ENCODE measurements at places on chromosomes 2 and 18. TPM values are rescaled to one million over a fixed set of nuclear protein-coding genes. Genes with fewer than 3 reads are reported as not detected.

DNA sequence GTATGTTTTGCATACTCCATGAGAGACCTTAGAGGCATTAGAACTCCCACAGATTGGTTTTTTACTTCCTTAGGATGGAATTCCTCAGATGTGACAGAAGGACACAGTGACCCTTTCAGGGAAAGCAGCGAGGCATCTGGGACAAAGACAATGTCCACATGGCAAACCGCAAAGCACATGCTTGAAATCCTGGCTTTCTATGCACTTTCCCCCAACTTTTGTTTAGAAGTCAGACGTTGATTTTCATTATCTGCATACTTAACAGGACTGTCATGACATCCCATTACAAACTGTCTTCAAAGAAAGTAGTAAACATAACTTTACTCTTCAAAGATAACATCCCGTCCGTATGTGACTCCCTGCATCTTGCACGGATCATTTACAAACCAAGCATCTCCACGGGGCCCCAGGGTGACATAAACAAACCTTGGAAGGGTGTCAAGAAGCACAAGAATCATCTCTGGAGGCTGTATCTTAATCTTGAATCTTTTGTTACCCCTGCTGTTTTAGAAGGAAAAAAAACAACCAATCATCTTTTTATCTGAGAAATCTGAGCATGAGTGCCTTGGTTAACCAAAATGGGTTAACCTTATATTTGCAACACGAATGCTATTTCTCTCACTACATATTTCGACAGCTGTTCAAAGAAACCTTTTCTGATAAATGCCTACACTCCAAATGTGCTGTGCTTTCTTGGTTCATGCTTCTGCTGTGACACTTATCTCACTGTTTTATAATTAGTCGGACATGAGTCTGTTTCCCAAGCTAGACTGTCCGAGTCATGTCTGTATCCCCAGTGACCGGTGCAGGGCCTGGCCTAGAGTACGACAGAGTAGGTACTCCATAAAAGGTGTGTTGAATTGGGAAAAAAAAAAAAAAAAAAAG is 90.8 kb downstream of the CCBE1 start:
- no peak for DNase-seq

- DNase-seq = no peak
Measured at GRCh38 chr18:7855671-7856070, 288.6 kb downstream of the PTPRM start.

CEBPZOS gene
- 29.3 TPM for total RNA-seq

ADAM17 gene
- 24.7 TPM for total RNA-seq

PTPN2 gene
- total RNA-seq = 73.3 TPM

MC4R gene
- not detected for total RNA-seq

Data from activated CD4-positive, alpha-beta memory T cell treated with anti-CD3 and anti-CD28 coated beads for 36 hours (primary cell).